ENCODE measurements at places on chromosomes 12 and 14. TPM values are rescaled to one million over a fixed set of nuclear protein-coding genes. Genes with fewer than 3 reads are reported as not detected.

- no peaks in the 10 kb centered on the region for H3K27me3 ChIP-seq
- H3K4me1 ChIP-seq: peaks cover 63% of the 10 kb centered on the region
- H3K4me3 ChIP-seq: no peak overlapping the region
- no peaks in the 10 kb centered on the region for H3K36me3 ChIP-seq
- H3K27ac ChIP-seq: no peak overlapping the region
Observed at GRCh38 chr14:73768107-73768506, 53.9 kb upstream of the PNMA1 start.

GCH1 gene
- total RNA-seq: 52.1 TPM

HCAR1 gene
- not detected for total RNA-seq

TAS2R42 gene
- total RNA-seq: not detected

- H3K27me3 ChIP-seq: no peaks in the 10 kb centered on the region
- H3K4me3 ChIP-seq: no peak overlapping the region
- H3K27ac ChIP-seq: no peak overlapping the region
- H3K4me1 ChIP-seq: no peaks in the 10 kb centered on the region
- peaks cover 7% of the 10 kb centered on the region for H3K36me3 ChIP-seq
- no peak for DNase-seq
Observed at GRCh38 chr12:59708064-59708463, 112.2 kb downstream of the SLC16A7 start.

MMP19 gene
- 18.0 TPM for total RNA-seq

- no peaks in the 10 kb centered on the region for H3K36me3 ChIP-seq
- no peak overlapping the region for H3K4me3 ChIP-seq
- DNase-seq: no peak
- no peak overlapping the region for H3K27ac ChIP-seq
Observed at GRCh38 chr12:89379148-89379838, 27.0 kb upstream of the DUSP6 start.

NFE2 gene
- 2.0 TPM for total RNA-seq

GRCh38 chr12:75364919-75365318 lies 26.0 kb upstream of the GLIPR1L2 start:
- no peaks in the 10 kb centered on the region for H3K27me3 ChIP-seq
- no peak overlapping the region for H3K27ac ChIP-seq
- H3K4me3 ChIP-seq: no peak overlapping the region

- H3K4me1 ChIP-seq: no peaks in the 10 kb centered on the region
- no peak for DNase-seq
- H3K4me3 ChIP-seq: no peak overlapping the region
Observed at GRCh38 chr14:104248203-104249055, 110.0 kb downstream of the KIF26A start.

Measured in stomach (tissue), 19 donors.